Renal cortex interstitium (tissue), 15 donors: ENCODE measurements at places on chromosomes 3 and 15. TPM values are rescaled to one million over a fixed set of nuclear protein-coding genes. Genes with fewer than 3 reads are reported as not detected.

The ZMYND10 gene
- 3.6 TPM for polyA plus RNA-seq

The GOLGA6L10 gene
- polyA plus RNA-seq, result 0.95 TPM

- DNase-seq, result no peak
Observed at GRCh38 chr15:77335298-77335697, 84.6 kb downstream of the PEAK1 start.

- peak; percentile 41 for DNase-seq
Observed at GRCh38 chr3:32508711-32509110, 6.1 kb upstream of the CMTM6 start.

DNA sequence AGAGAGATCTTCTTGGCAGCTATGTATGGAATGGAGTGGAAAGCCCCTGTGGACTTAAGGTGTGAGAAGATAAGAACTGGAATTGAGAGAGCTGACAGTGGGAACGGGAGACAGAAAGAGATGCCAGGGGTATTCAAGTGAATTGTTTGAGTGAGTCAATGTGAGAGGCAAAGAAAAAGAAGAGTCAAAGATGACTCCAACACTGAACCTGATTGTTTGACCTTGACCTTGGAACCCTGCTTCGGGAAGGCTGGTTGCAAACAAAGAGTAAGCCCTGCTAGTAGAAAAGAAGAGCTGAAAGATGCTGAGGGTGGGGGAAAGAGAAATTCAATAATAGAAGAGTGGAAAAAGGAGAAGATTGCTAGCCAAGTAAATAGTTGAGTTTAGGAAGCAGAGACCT lies 238.6 kb downstream of the BBX start:
- no peak for DNase-seq

The CCR8 gene
- not detected for polyA plus RNA-seq

- DNase-seq, result no peak
Observed at GRCh38 chr3:178518660-178519396, 17.4 kb upstream of the KCNMB2 start.

GRCh38 chr3:188137051-188137450 lies 16.9 kb upstream of the LPP start:
- no peak for DNase-seq

- DNase-seq, result no peak
Observed at GRCh38 chr3:141306922-141307321, 61.4 kb upstream of the ZBTB38 start.

DNA sequence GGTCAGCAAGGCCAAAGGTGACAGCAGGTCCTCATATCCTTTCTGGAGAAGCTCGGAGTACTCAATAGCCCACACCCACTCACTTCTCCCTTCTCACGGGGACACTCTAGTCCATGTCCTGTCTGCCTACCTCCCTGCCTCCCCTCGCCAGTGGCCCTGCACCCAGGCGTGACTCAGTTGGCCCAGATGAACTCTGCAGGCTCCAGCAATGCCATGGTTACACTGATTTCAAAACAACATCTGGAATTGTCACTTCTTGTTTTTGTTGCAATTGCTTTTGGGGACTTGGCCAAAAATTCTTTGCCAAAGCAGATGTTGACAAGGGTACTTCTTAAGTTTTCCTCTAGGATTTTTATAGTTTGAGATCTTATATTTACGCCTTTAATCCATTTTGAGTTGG lies 13.0 kb downstream of the IL16 start:
- no peak for DNase-seq

The ASB14 gene
- polyA plus RNA-seq, result 1.3 TPM

DNA sequence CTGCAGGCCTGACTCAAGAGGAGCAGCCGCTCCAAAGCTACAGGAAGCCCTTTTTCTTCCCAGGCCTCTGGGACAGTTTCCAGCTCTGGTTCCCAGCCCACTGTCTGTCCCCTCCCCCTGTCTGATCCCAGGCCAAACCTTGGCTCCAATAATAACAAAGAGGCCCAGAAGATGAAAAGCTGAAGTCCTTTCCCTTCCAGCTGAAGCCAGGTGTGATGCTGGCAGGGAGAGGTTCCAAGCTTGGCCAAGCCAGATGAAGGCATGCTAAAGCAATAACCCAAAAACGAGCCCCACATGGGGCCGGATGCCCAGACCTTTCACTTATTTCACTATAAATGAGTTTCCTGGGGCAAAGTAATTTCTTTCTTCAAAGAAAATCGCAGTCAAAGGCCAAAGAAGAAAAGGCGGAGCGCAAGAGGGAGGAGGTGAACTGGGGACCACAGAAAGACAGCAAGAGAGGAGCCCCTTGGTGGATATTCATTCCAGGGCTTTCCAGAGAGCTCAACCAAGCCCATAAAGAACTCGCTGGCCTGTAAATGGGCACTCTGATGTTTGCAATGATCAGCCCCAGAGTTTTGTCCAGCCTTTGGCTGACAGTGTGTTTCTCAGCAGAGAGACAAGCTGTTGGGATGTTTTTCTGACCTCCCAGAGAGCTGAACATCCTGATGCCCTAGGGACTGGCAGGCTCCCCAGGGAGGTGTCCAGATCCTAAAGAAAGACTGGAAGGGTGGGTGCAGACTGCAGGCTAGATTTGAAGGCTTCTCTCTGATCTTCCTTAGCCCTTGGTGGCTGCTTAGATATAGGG lies 157.6 kb downstream of the UACA start:
- DNase-seq, result peak; percentile 67

- DNase-seq, result no peak
Observed at GRCh38 chr3:117226932-117227331, 517.4 kb downstream of the TUSC7 start.

- no peak for DNase-seq
Observed at GRCh38 chr3:54968546-54969172, 40.8 kb upstream of the LRTM1 start.
